ENCODE measurements at places on chromosomes 6 and 20.

GRCh38 chr6:87391334-87391733 is 16.4 kb upstream of the CFAP206 start:
- DNase-seq, result no peak

DNA sequence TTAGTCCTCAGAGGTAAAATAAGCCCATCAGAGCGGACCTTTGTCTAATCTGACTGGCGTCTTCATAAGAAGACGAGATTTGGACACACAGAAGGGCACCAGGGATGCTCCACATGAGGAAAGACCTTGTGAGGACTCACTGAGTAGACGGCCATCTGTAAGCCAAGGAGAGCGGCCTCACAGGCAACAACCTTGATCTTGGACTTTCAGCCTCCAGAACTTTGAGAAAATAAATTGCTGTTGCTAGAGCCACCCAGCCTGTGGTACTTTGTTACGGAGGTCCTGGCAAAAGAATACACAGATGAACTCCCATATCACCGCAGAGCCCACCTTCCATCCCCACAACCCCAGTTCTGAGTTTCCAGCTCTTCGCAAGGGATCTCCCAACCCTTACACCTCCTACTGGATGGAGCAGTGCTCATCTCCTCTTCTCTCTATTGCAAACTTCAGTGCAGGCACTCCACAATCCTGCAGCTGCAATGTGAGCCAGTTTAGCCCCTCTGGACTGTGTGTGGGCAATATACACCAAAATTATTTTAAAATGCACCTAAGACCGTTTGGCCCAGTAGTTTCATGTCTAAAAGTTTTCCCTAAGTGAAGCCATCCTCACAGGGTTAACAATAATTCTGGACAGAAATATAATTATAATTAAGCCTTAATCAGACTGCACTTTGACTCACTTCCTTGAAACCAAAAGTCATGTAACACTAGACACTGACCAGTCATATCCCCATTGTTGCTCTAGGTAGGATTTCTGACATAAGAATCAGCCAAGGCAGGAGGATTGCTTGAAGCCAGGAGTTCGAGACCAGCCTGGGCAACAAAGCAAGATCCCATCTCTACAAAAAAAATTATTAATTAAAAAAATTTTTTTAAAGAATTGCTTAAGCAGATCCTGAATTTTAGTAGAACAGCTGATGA is 8.8 kb upstream of the TRIM31 start:
- DNase-seq, result no peak

DNA sequence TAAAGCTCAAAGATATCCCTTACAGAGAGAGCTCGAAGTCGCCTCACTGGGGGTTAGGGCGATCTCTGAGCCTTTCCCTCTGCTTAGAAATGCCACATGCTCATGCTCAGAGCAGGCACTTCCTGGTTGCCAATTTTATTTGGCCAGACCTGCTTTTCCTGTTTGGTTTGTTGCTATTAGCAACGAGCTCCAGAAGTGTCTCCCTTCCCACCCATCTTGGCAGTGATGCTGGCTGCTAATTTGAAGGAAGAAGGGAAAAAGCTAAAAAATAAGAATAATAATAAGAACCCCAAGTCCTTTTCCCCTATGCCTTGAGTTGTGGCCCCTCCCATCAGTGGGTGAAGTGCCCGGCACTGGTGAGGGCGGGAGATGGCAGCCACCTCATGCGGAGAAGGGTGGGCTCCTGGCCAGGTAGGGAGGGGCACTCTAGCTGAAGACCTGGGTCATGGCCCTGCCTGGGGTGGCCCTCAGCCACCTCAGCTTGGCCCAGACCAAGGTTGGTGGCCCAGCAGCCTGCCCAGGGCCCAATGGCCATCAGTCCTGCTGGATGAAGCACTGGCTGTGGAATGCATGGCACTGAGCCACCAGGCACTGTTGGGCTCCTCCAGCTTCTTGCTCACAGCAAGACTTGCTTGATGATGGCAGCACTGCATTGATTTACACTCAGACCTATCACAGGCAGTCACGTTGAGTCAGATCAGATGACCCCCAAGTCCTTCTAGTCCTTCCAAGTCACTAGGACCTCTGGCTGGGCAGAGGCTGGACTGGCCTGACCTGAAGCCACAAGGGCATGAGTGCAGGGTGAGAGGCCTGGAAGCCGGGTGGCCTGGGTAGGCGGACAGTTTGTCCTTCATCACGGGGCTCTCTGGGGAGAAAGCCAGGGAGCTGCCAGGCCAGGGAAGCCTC is 79.0 kb downstream of the SYNJ2 start:
- DNase-seq, result peak; percentile 15

GRCh38 chr6:28117386-28118050 is 6.9 kb upstream of the ZSCAN16 start:
- DNase-seq, result no peak

DNA sequence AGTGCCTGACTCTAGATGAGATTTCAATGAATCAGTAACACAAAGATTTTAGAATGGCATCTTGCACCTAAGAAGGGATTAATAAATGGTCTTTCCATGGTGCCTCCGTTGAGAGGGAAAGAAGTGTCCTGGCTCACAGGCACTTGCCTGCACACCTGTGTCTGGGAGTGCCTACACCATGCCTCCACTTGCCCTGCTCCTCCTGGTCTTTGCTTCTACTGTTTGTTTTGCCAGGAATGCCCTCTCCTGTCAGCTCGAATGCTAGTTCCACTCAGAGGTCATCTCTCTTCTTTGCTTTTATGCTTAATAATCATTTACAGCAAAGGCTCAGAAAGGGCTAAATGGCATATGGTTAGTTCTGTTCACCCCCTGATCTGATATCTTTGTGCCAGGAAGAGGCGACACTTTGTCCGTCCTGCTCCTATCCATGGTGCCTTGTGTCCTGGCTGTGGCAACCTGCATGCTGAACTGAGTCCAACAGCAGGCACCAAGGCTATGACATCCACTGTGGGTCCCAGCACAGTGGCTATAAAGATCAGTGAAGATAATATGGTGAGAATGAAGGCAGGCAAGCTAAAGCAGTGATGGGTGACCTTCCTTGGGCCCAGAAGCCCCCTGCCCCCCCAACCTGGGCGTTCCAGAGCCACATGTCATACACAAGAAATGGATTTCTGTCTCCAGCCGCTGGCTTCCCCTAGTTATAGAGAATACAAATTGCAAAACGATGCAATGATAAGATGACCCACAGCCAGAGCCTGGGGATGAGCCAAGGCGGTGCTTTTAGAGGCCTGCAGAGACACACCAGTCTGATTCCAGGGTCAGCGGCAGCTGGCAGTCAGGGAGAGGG is 1.4 kb downstream of the C6orf132 start:
- DNase-seq, result no peak

GRCh38 chr20:63313349-63314014 is 20.5 kb downstream of the COL20A1 start:
- no peak for DNase-seq

- DNase-seq, result no peak
Measured at GRCh38 chr6:5782783-5783547, 223.8 kb downstream of the NRN1 start.

DNA sequence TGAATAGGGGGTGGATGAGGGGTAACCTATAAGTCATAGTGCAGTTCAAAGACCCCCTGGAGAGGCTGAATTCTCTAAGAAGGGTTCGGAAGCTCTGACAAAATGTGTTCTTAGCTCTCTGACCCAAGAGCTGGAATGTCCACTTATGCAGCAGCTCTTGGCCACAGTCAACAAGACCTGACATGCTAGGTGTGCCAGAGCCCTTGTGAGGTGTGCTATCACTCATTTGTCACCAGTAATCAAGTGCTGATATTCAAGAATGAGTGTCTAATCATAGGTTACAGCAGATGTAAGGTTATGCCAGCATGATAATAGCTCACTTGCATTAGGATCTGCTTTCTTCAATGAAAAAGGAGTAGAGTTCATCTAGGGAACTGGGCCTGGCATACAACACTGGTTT is 28.1 kb downstream of the TOMM6 start:
- no peak for DNase-seq

GRCh38 chr6:9540534-9541126 is 874.2 kb downstream of the TFAP2A start:
- no peak for DNase-seq

DNA sequence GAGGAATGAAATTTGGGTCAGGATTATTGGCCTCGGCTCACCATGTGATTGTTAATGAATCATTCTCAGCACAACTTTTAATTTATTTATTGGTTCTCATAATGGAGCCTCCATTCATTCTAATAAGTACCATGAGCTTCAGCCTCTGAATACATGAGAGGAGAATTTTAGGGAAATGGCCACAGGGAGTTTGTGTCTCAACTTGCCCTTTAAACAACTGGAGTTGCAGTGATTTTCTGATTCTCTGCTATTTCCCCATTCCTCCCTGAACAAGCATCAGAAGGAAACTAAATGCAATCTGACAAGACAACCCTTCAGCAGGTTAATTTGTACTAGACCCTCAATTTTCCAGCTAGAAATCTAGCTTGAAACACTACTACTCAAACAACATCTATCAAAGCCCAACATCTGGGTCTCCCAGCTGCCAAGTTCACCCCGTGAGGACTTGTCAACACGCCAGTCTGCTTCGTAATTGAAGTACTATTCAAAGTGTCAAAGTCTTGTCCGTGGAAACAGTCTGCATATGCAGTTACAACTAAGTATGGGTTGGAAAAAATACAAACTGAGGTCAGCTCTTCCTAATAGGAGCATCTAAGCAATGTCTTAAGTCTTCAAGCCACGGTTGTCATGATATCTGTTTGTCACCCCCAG is 235.4 kb downstream of the CDH4 start:
- no peak for DNase-seq

DNA sequence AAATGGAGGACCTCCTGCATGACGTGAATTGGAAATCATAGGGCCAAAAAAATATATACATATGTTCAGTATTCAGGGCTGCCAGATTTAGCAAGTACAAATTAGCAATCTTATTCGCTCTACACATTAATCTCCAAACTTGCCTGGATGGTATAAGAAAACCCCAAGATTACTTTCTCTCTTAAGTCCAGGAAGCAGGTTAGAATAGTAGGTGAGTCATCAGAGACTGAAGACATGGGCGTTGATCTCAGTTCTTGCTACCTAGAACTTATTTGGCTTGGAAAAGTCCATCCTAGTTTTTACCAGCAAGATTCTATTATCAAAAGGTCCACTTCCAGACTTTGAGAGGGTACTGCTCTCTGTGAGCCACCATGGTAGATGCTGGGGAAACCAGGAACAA is 47.4 kb downstream of the GPR63 start:
- DNase-seq, result no peak

DNA sequence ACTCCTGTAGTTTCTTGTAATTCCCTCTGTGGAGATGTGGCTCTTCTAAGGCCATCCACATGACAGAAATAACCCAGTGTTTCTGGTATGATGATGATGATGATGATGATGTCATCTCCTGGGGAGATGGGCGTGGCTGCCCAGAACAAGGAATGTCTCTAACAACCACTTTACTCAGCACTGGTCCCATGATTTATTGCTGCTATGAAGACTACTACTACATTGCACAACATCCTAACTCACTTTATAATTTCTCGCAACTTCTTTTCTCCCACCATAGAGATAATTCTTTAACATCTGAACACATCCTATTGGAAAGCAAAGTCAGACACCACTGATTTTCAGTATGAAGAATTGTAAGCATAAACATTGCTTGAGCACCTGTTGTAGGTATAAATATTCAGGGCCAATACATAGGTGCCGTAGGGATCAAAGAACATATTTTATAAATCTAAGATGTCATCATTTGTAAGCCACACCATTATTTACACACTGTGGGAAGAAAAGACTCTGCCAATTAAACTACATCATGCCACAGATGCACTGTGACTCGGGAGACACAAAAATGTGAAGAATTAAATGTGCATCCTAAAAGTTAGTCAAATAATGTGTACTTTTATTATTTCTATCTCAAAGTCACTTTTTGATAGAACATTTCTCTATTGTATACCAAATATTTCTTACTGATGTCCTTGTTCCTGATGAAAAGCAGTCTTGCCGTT is 6.4 kb downstream of the TPMT start:
- DNase-seq, result no peak

- no peak for DNase-seq
Measured at GRCh38 chr6:117933471-117933870, 26.4 kb downstream of the SLC35F1 start.

- DNase-seq, result no peak
Measured at GRCh38 chr20:11553603-11554002, 364.1 kb upstream of the BTBD3 start.

GRCh38 chr6:18506382-18507017 is 119.3 kb downstream of the RNF144B start:
- no peak for DNase-seq

DNA sequence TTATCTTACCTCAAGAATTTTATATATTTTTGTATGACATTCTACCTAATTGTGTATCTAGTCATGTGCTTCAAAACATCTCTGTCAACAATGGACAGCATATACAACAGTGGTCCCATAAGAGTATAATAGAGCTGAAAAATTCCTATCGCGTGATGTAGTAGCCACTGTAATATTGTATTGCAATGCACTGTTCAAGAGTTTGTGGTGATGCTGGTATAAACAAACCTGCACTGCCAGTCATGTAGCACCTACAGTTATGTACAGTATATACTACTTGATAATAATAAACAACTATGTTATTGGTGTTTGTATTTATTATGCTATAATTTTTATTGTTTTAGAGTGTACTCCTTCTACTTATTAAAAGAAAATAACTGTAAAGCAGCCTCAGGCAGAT is 672.7 kb downstream of the CD109 start:
- no peak for DNase-seq

DNA sequence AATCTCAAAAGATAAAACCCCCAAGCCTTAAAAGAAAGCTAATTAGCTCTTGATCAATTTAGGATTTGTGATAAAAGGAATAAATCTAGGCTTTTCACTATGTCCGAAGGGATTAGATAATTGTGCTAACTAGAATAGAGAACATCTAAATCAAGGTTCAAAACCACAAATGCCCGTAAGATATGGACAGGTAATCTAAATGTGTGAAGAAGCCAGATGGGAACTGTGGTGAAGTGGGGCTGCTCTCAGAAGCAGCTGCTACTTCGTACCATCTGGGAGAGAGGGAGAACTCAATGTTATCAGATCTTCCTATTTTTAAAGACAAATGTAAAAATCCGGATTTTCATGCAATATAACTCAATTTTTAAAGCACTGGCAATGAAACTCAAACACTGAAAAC is 44.2 kb downstream of the NCOA6 start:
- DNase-seq, result no peak

DNA sequence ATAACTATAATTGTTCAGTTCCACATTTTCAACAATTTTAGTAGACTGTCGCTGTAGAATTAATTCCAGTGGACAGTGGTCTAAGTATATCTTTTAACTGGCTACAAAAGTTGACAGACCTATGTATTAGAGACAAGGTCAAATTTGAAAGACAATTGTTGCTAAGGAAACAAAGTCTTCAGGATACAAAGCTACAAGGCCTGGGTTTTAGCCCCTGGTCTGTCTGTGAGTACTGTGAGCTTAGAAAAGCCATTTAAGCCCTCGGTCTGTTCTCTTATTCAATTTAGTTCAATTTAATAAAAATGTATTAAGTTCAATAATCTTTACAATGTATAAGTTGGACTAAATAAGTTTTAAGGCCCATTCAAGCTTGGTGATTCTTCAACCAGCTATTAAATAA is 352.5 kb downstream of the HDGFL1 start:
- no peak for DNase-seq

- DNase-seq, result no peak
Measured at GRCh38 chr6:10323018-10323417, 91.9 kb downstream of the TFAP2A start.

- DNase-seq, result no peak
Measured at GRCh38 chr6:52644253-52644652, 26.7 kb upstream of the TMEM14A start.
